ENCODE measurements at places on chromosomes 12 and 14.

GRCh38 chr12:126469211-126469610 lies 1404.0 kb downstream of the AACS start:
- DNase-seq: no peak

DNA sequence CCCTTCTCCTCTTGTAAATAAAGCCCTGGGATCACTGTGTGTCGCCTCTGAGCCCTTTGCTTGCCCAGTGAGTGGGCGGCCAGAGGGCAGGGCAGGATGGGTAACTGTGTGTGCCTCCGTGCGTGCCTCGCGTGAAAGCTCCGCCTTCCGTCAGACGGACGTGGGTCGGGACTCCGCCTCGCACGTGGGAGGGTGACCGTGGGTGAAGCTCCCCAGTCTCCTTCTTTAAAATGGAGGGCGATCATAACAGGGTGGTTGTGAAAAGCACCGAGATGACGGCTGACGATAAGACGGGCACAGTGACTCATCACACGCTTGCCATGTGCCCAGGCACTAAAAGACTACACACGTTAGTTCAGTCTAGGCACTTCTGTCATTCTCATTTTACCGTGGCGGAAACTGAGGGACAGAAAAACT lies 9.2 kb downstream of the PHB2 start:
- DNase-seq: peak; percentile 96

GRCh38 chr12:103751600-103751999 lies 89.4 kb downstream of the NT5DC3 start:
- DNase-seq: no peak

- no peak for DNase-seq
Measured at GRCh38 chr12:93482721-93483120, 15.4 kb downstream of the MRPL42 start.

GRCh38 chr14:102988054-102988453 lies 65.6 kb downstream of the AMN start:
- no peak for DNase-seq

DNA sequence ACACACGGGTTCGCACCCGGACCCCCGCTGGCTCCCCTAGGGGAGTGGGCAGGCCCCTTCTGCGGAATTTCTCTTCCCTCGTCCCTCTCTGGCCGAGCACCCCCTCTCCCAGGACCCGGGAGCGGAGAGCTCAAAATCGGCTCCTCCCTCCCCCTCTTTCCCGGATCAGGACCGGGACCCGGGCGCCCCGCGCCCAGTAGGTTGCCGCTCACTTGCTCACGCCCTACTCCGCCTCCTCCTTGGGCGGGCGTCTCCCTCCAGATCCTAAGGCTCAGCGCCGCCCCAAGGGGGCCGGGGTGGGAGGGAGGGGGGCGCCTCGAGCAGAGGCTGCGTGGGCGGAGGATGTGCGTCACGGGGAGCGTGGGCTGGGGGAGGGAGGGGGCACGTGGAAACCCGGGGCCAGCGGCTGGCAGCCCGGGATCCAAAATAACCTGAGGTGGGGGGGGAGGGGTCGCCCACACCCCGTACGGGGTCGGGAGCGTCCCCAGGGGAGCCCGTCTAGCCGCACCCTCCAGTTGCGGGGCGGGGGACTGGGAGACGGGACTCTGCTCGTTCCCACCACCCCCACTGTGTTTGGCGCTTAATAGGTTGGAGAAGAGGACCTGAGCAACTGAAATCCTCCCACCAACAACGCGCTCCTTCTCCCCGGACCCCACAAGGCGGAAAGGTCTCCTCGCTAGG lies 1.8 kb upstream of the NAB2 start:
- DNase-seq: peak; percentile 95

DNA sequence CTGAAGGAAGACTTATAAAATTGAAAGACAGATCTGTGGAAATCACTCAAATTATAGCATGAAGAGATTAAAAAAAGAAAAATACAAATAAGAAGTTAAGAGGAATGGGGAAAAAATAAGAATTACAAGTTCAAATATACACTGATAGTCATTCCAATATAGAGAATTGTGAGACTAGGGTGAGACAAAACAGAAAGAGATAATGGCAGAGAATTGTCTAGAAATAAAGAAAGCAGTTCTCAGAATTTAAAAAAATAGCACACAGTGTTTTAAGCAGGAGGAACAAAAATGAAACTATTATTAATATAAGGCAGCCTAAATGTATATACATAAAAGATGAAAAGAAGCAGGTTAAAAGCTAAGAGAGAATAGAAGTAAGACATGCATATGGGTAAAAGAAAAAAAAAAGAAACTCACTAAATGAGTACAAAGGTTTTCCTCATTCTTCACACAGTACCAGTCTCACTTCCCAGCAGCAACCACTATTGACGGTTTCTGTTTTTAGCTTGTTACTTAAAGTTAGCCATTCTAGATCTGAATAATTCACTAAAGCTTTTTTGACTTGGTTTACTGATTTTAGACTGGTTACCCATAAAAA lies 31.1 kb downstream of the SLC38A4 start:
- DNase-seq: no peak

DNA sequence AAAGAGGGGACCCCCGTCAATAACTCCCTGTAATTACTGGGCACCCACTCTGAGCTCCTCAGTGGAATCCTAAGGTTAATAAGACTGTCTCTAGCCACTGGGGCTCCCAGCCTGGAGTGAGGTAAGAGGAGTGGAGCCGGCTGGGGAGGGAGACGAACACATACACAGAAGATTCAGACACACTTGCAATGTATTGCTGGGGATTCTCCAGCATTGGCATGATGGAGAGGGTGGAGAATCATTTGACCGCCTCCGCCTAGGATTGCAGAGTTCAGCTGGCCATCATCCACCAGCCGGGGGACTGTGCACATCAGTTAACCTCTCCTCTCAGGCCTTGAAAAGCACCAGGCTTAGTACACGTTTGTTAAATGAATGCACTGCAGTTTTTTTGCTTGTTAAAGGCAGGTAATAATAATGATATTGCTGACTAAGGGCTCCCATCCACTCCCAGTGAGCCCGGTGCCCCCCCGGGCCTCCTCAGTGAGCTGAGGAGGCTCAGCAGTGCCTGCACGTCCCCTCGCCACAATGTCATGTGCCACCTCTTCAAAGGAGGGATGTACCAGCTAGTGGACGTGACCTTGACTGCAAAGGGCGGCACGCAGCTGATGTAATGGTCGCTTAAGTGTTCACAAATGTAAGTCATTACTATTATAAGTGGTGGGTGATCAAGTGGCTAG lies 20.3 kb upstream of the FAIM2 start:
- no peak for DNase-seq

DNA sequence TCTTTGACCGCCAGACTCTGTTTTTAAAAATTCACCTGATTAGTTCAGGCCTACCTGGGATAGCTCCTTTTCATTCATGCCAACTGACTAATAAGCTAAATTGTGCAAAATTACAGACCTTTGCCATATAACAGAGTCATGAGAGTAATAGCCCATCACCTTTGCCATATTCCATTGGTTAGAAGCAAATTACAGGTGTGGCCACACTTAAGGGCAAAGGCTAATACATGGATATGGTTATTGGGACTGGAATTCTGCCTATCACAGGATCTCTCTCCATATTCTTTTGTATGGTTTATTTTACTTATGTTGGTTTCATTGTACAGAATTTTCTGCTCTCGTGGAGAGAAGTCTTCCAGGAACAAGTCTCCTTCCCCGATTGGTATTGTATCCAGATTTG lies 115.2 kb downstream of the EGLN3 start:
- DNase-seq: no peak

- DNase-seq: no peak
Measured at GRCh38 chr12:119910586-119910985, 33.5 kb upstream of the CIT start.

GRCh38 chr12:68406134-68406576 lies 74.0 kb upstream of the MDM1 start:
- DNase-seq: no peak
